CD4-positive, alpha-beta T cell treated with Interleukin-6 for 4 hours (primary cell): ENCODE measurements at places on chromosomes 7 and 10.

- DNase-seq, result no peak
Measured at GRCh38 chr7:159253657-159254056, 109.0 kb upstream of the VIPR2 start.

DNA sequence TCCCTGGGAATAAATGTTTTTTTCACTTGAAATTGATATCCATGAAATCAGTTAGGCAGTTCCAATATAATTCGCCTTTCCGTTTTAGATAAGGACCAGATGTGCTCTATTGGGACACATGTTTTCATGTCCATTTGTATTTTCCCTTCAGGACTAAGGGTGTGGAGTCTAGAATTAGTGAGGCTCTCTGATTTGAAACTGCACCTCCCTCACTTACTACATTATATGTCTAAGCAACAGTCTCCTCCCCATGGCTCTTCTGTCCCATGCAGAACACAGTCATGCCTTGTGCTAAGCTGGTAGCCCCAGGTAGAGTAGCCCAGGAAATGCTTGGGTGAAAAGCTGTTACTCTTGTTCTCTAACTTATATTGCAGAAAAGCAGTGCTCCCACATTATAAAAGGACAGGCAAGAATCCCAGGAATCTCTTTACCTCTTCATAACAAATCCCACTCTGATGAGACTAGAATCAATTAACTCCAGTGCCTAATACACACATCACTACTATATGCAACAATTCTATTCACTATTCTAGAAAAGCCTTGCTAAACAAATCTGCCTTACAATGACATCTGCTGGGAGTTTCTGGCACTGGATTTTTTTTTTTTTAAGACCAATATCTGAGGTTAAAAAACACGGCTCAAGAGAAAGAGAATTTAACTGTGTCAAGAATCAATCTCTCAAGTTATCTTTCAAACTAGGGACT, 293.9 kb downstream of the SNX13 start:
- no peak for DNase-seq

DNA sequence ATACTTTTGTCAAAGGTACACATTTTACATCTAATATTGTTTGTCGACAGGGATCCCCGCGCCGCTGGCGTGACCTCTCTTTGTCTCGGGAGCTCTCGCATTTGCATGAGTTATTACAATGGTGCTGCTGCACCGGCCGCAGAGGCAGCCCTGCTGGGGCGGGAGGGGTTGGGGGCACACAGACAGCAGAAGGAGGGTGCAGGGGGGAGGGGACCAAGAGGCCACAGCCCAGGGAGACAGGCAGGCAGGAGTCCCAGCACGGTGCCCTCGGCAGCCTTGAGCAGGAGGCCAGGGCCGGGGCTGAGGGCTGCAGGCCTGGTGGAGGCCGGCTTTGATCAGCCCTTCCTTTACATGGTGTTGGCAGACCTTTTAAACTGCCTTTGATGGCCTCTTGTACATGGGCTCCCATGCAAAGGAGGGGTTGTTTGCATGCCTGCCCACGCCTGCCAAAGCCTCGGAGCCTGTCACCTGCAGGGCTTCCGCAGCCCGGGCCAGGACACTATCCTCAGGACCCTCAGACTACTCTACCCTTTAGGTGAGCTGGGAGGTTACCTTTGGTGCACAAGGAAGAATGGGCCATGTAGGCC, 95.5 kb downstream of the EBF3 start:
- no peak for DNase-seq

DNA sequence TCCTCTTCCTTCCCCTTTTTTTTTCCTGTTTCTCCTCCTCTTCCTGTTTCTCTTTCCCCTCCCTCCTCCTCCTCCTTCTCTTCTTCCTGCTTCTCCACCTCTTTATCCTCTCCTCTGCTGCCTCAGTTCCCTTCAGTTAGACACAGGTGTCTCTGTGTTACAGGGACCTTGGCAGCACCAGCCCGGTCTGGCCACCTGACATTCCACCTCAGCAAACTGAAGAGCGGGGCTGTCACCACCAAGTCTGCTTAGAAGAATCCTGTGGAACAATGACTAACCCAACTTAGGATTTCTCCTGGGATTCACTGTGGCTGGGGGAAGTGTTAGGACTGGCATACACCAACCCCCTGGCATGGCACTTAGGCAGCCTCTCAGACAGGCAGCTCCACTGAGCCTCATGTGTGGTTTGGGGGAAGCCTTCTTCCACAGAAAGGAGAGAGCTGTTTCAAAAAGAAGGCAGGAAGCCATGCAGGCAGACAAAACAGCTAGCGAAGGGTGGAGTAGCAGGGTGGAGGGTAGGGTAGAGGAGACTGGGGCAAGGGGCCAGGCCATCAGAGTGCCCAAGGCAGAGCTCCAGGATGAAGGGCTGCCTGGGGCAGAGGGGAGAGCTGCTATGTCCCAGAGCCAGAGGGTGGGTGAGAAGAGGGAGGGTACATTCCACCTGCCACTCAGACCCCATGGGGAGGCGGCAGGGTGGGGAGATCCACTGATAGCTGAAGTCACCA, 13.2 kb upstream of the GDF10 start:
- DNase-seq, result peak; percentile 47

GRCh38 chr7:139753081-139753692, 24.6 kb downstream of the HIPK2 start:
- no peak for DNase-seq

DNA sequence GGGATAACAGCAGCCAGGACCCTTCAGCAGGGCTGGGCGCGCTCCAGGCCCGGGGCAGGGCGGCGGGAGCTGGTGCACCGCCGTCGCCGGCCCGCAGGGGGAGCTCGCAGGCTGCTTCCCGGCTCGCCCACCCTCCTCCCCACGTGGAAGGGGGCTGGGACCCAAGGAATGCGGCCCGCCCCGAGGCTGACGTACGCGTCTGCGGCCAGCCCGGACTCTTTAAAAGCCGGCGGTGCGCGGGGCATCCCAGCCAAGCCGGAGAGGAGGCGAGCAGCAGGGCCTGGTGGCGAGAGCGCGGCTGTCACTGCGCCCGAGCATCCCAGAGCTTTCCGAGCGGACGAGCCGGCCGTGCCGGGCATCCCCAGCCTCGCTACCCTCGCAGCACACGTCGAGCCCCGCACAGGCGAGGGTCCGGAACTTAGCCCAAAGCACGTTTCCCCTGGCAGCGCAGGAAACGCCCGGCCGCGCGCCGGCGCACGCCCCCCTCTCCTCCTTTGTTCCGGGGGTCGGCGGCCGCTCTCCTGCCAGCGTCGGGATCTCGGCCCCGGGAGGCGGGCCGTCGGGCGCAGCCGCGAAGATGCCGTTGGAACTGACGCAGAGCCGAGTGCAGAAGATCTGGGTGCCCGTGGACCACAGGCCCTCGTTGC, at the start of gene PFKFB3:
PFKFB3 (plus strand) TSS at position 249 of the 647 bp plus-strand sequence; CDS start at position 578, 329 bp downstream.
- DNase-seq, result peak; percentile 95

GRCh38 chr7:79709574-79710409, 256.3 kb upstream of the MAGI2 start:
- no peak for DNase-seq

DNA sequence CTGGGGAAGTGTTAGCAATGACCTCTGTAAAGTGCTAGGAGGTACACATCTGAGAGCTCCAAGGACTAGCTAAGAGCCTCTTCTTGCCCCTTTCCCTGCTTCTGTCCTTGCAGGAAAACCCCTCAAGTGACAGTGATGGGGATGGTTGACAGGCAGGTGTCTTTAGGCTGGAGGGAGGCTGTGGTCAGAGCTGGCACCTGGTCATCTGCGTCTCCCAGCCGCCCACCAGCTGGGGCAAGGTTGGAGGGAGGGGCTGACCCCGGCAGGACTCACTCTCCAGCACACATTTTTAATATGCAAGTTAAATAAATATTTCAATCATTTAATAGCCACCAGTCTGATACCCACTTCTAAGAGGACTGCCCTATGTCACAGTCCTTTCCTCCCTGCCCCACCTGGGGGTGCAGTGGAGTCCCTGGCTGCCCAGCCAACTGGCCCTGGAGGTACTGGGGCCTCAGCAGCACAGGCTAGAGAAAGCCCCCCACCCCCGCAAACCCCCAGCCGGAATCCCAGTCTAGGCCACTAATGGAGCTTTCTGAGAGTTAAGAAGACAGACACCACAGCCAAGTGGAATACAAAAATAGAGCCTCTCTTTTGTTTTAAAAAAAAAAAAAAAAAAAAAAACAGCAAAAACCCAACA, 6.3 kb downstream of the FGF8 start:
- no peak for DNase-seq

GRCh38 chr7:155226261-155227003, 71.2 kb upstream of the INSIG1 start:
- DNase-seq, result no peak

DNA sequence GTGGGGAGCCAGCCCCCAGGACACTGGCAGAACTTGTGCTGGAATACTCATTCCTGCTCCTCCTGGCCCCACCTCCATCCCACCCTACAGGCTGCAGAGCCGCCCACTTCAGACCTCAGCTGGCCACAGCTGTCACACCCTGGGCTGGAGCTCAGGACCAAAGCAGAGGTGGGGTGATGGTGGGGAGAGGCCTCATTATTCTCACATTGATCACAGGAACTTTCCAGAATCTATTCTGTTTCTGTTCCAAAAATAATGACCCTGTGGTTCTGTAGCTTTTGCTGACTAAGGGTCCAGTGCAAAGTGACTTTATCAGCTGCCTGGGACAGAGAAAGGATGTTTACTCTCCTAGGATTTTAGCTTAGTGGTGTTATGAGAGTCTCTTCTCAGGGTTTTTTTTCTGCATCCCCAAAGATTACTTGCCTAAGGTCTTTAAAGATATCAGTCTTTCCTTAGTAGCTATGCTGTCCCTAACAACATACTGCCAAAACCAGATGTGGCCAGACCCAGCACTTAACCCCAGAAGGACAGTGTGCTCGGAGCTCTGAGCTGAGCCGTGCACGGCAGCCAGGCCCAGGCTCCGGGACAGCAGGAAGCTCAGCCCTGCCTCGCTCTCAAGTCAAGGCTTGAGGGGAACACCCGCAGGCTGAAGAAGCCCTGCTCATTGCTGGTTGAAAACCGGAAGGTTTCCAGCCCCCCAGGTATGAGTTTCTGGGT, 223.3 kb downstream of the MLLT10 start:
- DNase-seq, result no peak

GRCh38 chr7:15159261-15159660, 256.7 kb upstream of the DGKB start:
- no peak for DNase-seq

- no peak for DNase-seq
Measured at GRCh38 chr7:149743476-149744255, 29.7 kb downstream of the ZNF467 start.

DNA sequence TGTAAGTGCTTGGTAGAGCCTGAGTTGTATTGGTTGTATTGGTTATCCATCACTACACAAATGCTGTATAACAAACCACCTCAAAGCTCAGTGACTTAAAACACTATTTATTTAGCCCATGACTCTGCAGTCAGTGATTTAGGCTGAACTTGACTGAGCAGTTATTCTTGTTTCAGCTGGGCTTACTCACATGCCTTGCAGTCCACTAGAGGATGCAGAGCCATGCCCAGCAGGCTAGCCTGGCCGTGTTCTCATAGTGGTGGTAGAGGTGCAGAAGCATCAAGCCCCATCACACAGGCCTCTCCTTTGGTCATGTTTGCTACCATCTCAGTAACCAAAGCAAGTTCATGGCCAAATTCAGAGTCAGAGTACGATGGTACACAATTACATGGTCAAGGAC, 43.9 kb downstream of the LUC7L2 start:
- DNase-seq, result no peak

DNA sequence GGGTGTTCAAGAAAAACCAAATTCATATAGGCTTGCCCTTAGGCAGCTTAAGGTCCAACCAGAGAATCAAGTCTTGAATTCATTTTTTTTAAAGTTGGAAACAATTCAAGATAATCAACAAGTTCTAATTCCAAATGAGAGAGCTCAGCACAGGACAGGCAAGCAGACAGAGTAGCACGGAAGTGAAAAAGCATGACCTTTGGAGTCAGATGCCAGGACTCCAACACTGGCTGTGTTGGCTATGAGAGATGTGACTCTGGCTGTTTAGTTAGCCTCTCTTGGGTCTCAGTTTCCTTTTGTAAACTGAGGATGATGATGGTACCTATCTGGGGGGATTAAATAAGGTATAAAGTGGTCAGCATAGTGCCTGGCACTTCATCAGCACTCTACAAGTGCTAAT, 49.3 kb downstream of the FBXW4 start:
- no peak for DNase-seq

DNA sequence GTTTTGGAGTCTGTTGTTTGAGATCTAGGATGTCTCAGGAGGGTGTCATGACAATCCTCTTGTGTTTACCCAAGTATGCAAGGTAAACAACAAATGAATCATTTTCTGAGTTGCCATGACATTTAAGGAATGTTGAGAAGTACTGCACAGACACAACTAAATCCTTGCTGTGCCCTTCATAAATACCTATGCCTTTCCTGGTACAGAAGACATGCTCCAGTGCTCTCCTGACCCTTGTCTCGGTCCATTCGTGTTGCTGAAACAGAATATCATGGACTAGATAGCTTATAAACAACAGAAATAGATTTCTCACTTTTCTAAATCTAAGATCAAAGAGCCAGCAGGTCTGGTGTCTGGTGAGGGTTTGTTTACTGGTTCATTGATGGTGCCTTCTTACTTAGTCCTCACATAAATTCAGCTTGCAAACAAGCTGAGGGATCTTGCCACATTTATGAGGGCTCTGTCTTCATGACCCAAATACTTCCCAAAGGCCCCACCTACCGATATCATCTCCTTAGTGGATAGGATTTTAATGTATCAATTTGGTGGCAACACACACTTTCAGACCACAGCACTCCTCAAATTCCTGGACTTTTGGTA, 341.8 kb upstream of the SEMA3A start:
- DNase-seq, result no peak

DNA sequence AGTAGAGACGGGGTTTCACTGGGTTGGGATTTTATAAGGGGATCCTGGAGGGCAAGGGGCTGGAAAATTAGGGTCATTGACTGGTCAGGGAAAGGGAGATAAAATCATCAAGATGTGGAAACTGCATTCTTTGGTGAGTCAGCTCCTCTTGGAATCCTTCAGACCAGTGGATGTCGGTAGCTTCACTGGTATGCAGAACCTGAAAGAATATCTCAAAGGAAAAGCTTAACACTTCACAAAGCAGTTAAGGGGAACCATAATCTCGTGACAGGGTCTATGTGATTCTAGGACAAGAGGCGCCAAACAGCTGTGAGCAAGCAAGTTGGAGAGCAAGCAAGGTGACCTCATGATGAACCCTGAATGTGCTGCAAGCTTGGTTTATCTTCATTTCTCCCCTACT, 634.7 kb upstream of the AUTS2 start:
- DNase-seq, result no peak

- no peak for DNase-seq
Measured at GRCh38 chr7:51090411-51090810, 226.2 kb downstream of the COBL start.

- DNase-seq, result no peak
Measured at GRCh38 chr7:134886353-134887057, 99.8 kb upstream of the AGBL3 start.

DNA sequence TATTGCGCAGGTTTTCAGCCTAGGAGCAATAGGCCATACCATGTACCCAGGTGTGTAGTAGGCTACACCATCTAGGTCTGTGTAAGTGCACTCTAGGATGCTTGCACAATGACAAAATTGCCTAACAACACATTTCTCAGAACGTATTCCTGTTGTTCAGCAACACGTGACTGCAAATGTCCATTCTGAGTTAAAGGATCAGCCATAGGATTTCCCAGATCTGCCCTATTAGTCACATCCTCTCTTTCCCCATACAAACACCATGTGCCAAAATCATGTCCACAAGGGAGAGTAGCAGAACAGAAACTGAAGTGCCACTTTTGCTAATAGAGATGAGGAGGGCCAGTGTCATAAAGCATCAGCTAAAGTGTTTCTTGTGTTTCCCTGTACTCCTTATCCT, 42.6 kb upstream of the AMPH start:
- DNase-seq, result no peak
